Activated naive CD8-positive, alpha-beta T cell treated with anti-CD3 and anti-CD28 coated beads, Interleukin-2, amount 10 ng/mL, durations not matched to agents 7 days and 5 days (primary cell): ENCODE measurements at places on chromosomes 13 and 19. TPM values are rescaled to one million over a fixed set of nuclear protein-coding genes. Genes with fewer than 3 reads are reported as not detected.

- peak overlapping the region; percentile 96 for H3K27ac ChIP-seq
- DNase-seq = peak; percentile 95
- no peaks in the 10 kb centered on the region for H3K27me3 ChIP-seq
- H3K36me3 ChIP-seq = peaks cover 3% of the 10 kb centered on the region
- peaks cover 11% of the 10 kb centered on the region for H3K4me1 ChIP-seq
- peak overlapping the region; percentile 93 for H3K4me3 ChIP-seq
Measured at GRCh38 chr19:38336638-38337359, 1.2 kb downstream of the CATSPERG start.

- no peak overlapping the region for H3K4me3 ChIP-seq
- no peaks in the 10 kb centered on the region for H3K27me3 ChIP-seq
- H3K4me1 ChIP-seq = no peaks in the 10 kb centered on the region
- no peak for DNase-seq
- no peaks in the 10 kb centered on the region for H3K36me3 ChIP-seq
- H3K27ac ChIP-seq = no peak overlapping the region
Measured at GRCh38 chr19:57078802-57079201, 41.0 kb upstream of the USP29 start.

DNA sequence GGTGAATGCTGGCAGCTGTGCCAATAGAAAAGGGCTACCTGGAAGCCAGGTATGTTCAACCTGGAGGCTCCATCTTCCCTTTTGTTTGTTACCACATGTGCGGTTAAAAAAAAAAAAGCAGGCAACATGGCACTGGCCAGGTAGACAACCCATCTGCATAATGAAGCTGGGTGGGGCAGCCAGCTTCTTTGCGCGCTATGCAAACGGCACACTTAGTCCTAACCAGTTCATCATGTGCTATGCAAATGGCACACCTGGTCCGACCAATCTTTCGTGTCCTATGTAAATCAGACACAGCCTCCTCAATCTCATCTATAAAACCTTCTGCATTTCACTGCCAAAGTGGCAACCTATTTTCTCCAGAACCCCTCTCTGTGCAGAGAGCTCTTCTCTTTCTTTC lies 11.3 kb upstream of the IGSF23 start:
- H3K27me3 ChIP-seq = peaks cover 2% of the 10 kb centered on the region
- H3K36me3 ChIP-seq = no peaks in the 10 kb centered on the region
- H3K4me3 ChIP-seq = no peak overlapping the region
- DNase-seq = no peak

DNA sequence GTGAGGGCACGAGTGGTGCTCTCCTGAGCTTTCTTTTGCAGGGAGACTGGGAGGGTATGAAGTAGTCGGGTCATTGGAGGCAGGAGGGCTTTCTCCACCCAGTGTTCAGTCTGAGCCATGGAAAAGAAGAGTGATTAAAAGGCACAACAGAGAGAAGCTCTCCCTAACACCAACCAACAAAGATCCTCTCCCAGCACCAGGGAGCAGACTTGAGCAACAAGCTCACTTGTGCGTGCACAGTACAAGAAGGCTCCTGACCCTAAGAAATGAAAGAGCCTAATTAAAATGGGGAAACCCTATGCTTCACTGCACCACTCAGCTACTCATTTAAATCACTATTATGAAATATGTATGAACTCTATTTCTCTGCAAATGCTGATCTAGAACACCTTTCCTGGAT lies 276.3 kb upstream of the SOX21 start:
- no peaks in the 10 kb centered on the region for H3K27me3 ChIP-seq
- H3K36me3 ChIP-seq = no peaks in the 10 kb centered on the region
- H3K4me1 ChIP-seq = no peaks in the 10 kb centered on the region
- no peak for DNase-seq

KLK3 gene
- not detected for total RNA-seq

ZNF345 gene
- total RNA-seq = 11.0 TPM

DNA sequence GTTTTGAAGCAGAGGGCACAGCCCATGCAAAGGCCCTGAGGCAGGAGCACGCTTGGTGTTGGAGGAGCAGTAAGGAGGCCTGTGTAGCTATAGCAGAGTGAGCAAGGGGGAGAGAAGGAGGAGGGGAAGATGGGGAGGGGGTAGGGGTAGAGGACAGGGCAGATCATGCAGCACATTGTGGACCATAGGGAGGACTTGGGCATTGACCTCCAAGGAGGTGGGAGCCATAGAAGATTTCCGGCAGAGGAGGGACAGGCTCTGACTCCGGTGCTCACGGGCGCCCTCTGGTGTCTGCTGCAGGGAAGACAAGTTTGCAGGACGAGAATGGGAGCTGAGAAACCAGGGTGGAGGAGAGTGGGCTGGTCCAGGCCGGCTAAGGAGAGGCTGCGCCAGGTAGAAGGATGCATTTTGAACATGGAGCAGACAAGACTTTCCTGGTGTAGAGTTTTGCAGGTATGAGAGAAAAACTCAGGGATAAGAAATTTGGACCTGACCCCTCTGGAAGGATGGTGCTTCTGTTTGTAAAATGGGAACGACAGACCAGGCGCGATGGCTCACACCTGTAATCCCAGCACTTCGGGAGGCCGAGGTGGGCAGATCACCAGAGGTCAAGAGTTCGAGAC lies 13.7 kb upstream of the CREB3L3 start:
- H3K4me1 ChIP-seq = peaks cover 10% of the 10 kb centered on the region
- H3K36me3 ChIP-seq = no peaks in the 10 kb centered on the region
- peak overlapping the region; percentile 18 for H3K27ac ChIP-seq

HSD17B14 gene
- 2.6 TPM for total RNA-seq

- DNase-seq = no peak
- H3K27ac ChIP-seq = no peak overlapping the region
- no peaks in the 10 kb centered on the region for H3K36me3 ChIP-seq
- H3K27me3 ChIP-seq = peaks cover 47% of the 10 kb centered on the region
- H3K4me3 ChIP-seq = no peak overlapping the region
- peaks cover 8% of the 10 kb centered on the region for H3K4me1 ChIP-seq
Measured at GRCh38 chr19:998064-998463, 2.2 kb upstream of the GRIN3B start.

GRCh38 chr19:33888665-33889064 lies 92.0 kb downstream of the KCTD15 start:
- no peak overlapping the region for H3K27ac ChIP-seq
- H3K4me1 ChIP-seq = peaks cover 1% of the 10 kb centered on the region
- peaks cover 5% of the 10 kb centered on the region for H3K27me3 ChIP-seq
- no peak overlapping the region for H3K4me3 ChIP-seq
- DNase-seq = no peak
- H3K36me3 ChIP-seq = no peaks in the 10 kb centered on the region

DNA sequence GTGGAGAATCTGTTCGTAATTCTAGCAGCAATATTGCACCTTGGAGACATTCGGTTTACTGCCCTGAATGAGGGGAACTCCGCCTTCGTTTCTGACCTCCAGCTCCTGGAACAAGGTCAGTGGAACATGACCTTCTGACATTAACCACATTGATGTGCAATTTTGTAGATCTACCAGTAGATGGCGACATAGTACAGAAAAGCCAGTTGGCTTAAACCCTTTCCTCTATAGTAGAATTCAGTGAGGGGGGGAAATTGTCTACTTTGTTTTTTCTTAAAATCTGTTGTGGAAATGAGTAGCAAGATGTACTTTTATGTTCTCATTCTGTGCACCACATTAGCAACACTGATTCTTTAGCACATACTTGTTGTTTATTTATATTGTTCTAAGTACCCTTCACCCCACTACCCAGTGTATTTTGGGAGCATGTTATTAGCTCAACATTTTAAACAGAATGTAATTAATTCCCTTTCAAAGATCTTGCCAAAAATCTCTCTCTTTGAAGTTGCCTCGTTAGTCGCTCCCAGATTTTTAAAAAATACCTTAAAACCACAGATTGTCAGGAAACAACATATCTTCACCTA lies 332.2 kb downstream of the MYO16 start:
- H3K36me3 ChIP-seq = no peaks in the 10 kb centered on the region
- no peak for DNase-seq
- H3K27me3 ChIP-seq = peaks cover 2% of the 10 kb centered on the region
- no peak overlapping the region for H3K27ac ChIP-seq
- H3K4me1 ChIP-seq = no peaks in the 10 kb centered on the region

- no peaks in the 10 kb centered on the region for H3K36me3 ChIP-seq
- H3K27ac ChIP-seq = no peak overlapping the region
- no peaks in the 10 kb centered on the region for H3K27me3 ChIP-seq
- H3K4me3 ChIP-seq = no peak overlapping the region
Measured at GRCh38 chr13:92836171-92836570, 390.4 kb upstream of the GPC6 start.

GRCh38 chr19:45117167-45117594 lies 24.2 kb downstream of the PPP1R37 start:
- H3K36me3 ChIP-seq = peaks cover 8% of the 10 kb centered on the region
- H3K4me3 ChIP-seq = peak overlapping the region; percentile 61
- H3K4me1 ChIP-seq = peaks cover 63% of the 10 kb centered on the region
- peak; percentile 65 for DNase-seq
- H3K27ac ChIP-seq = peak overlapping the region; percentile 84

- no peak for DNase-seq
- H3K27me3 ChIP-seq = no peaks in the 10 kb centered on the region
- no peak overlapping the region for H3K4me3 ChIP-seq
- no peaks in the 10 kb centered on the region for H3K4me1 ChIP-seq
- no peaks in the 10 kb centered on the region for H3K36me3 ChIP-seq
Measured at GRCh38 chr13:35926859-35927530, 204.2 kb downstream of the DCLK1 start.

DNA sequence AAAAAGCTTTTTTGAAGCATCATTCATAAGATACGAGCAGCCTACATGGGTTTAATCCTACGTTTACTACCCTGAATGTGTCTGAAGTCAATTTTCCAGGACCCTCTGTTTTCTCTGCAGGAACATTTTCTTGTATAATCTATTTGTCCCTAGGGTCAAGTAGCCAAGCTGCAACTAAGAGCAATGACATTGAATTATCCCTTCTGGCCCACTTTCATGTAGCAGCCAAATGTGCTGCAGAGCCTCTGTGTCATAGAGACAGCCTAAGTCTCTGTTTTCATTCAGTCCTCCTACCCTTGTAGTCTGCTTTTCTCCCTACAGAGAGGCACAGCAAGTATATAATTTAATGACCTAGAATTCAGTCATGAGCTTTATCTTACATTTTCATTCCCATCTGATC lies 82.1 kb downstream of the ZAR1L start:
- no peak overlapping the region for H3K27ac ChIP-seq
- H3K36me3 ChIP-seq = no peaks in the 10 kb centered on the region
- peaks cover 1% of the 10 kb centered on the region for H3K4me1 ChIP-seq
- no peak for DNase-seq
- H3K4me3 ChIP-seq = no peak overlapping the region
- peaks cover 5% of the 10 kb centered on the region for H3K27me3 ChIP-seq

- H3K4me1 ChIP-seq = peaks cover 14% of the 10 kb centered on the region
- no peaks in the 10 kb centered on the region for H3K36me3 ChIP-seq
- DNase-seq = no peak
Measured at GRCh38 chr13:102405499-102406100, 3.8 kb upstream of the FGF14 start.

DNA sequence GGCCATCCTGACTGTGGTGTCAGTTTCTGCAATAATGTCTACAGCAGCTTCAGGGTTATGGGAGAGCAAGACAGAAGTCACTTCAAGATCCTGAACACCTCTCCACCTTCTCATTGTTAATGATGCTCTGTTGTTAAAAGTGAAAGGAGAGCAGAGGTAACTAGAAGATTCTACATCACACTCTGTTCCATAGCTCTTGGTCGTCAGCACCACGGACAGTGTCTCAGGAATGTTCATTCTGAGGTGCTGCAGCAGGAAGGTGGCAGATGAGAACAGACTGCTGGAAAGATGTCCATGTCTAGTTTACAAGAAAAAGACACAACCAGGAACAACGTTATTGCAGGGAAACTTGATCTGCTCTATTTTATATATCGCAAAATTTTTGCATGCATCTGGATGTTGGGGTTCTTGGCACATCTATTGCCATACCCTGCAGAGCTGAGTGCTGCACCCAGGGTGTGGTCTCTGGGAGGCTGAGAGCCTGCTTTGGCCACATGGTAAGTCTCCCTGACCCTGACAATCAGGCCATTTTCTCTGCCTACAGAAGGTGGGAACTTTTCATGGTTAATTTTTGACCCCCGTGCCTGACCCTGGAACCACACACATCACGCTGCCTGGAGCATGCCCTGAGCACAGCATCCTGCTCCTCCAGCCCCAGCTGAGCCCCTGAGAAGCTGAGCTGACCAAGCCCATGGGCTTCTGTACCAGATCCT lies 12.7 kb downstream of the CEACAM21 start:
- H3K4me3 ChIP-seq = no peak overlapping the region
- no peak for DNase-seq
- H3K36me3 ChIP-seq = peaks cover 15% of the 10 kb centered on the region
- H3K27ac ChIP-seq = no peak overlapping the region

TMEM238 gene
- total RNA-seq = 17.0 TPM

RNASEH2B gene
- 103 TPM for total RNA-seq

GRCh38 chr19:13835791-13836723 lies 40.8 kb downstream of the ZSWIM4 start:
- no peak for DNase-seq
- H3K27me3 ChIP-seq = no peaks in the 10 kb centered on the region
- peak overlapping the region; percentile 79 for H3K4me3 ChIP-seq
- peaks cover 35% of the 10 kb centered on the region for H3K36me3 ChIP-seq
- peak overlapping the region; percentile 91 for H3K27ac ChIP-seq

SIGLEC5 gene
- total RNA-seq = not detected
